ENCODE measurements at places on chromosomes 6 and 20.

- ATAC-seq = no peak
Observed at GRCh38 chr6:169246445-169246844, 7.2 kb downstream of the THBS2 start.

DNA sequence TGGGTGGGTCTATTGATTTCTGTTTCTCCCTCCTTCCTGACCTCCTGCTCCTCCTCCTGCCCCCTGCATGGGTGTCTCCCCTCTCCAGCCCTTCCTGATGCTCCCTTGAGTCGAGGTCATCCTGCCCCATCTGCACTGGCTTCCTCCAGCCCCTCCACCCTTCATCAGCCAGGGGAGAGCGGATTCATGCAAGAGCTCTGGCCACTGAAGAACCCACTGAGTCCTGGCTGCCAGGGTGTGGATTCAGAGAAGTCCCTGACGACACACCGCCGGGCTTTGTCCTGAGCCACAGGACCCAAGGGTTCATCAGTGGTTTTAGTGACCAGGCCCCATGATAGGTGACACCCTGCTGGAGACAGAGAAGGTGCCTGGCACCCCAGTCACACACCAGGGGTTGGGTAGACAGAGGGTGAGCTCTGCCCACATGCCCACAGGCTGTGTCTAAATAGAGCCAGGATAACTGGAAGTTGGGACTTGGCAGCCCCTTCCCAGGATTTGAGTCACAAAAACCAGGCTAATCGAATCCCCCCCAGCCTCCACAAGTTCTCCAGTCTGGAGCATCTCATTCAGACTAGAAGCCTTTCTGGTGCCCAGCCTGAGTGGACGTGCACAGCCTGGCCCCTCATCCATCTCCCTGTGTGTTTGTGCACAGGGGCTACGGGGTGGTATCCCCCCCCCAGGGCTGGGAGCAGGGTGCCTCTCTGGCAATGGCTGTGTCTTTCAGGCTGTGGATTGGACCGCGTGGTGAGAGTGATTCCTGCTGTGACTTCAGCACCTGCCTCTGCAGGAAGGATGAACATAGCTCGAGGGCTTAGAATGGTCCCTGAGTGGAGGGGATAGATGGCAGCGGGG lies 1.2 kb downstream of the GFRA4 start:
- ATAC-seq = no peak

DNA sequence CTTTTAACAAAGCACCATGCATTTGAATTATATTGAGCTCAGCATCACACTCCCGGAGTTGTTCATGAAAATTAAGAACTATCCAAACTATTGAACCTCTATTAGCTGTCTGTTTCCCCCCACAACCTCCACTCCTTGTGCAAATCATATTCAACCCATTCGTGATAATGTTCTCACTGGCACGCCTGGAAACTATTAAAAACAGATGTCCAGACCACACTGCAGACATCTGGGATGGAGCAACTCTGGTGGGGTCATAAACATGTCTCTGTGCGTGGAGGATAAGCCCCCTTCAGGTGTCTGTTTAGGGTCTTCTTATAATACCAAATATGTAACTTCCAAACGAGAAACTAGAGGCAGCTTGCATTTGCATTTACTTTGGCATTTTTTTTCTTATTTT lies 193.7 kb downstream of the TFAP2A start:
- ATAC-seq = no peak

GRCh38 chr6:32382757-32383420 lies 11.2 kb upstream of the TSBP1 start:
- no peak for ATAC-seq

DNA sequence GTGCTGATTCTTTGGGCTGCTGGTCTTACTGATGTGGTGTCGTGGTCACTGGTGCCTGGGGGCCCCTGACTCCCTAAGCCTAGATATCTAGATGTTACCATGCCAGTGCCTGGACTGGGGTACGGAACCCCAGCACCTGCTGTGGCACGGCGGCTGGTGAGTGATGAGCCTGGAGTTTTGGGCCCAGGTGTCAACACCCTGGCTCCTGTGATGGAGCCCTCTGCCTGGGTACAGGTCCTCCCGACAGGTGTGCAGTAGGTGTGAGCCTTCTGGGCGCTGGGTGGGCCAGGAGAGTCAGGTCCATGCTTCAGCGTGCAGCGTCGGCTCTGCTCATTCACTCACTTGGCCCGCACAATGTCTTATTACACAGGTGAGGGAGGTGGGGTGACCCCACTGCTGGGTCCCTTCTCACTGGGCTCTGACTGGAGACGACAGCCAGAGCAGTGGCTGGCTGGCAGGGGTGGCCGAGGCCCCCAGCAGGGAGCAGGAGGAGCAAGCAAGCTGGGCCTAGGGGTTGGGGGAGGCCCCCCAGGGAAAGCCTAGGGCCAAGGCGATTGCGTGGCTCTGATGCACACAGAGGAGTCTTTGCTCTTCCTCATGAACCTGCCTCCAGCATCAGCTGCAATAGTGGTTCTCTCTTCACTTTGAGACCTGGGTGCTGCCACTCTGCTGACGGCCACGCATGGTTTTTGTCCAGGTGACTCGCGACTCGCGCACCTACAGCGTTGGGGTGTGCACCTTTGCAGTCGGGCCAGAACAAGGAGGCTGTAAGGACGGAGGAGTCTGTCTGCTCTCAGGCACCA lies 42.5 kb upstream of the SLC22A1 start:
- no peak for ATAC-seq

DNA sequence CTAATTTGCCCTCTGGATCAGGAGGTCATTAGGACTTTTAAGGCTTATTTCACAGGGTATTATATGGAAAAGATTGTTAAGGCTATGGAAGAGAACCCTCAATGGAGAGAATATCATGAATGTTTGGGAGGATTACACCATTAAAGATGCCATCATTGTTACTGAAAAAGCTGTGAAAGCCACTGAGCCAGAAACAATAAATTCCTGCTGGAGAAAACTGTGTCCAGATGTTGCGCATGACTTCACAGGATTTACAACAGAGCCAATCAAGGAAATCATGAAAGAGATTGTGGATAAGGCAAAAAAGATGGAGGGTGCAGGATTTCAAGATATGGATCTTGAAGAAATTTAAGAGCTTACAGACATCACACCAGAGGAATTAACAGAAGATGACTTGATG lies 798.3 kb upstream of the SLC35B3 start:
- no peak for ATAC-seq

DNA sequence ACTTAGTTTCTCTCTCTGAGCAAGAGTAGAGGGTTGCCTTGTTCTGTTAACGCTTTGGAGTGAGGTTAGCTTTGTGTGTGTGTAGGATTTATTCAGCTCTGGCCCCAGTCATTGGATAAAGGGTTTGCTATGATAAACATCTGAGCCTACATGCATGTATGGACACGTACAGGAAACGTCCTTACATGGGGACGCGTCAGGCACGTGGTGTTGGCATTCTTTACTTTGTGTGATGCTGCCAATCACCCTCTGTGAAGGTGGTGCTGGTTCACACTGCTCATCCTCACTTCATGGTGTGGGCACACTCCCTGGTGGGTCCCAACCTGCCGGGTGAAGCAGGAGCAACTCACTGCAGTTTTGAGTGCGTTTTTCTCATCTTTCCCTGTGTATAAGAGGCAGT lies 53.4 kb upstream of the CD93 start:
- no peak for ATAC-seq

DNA sequence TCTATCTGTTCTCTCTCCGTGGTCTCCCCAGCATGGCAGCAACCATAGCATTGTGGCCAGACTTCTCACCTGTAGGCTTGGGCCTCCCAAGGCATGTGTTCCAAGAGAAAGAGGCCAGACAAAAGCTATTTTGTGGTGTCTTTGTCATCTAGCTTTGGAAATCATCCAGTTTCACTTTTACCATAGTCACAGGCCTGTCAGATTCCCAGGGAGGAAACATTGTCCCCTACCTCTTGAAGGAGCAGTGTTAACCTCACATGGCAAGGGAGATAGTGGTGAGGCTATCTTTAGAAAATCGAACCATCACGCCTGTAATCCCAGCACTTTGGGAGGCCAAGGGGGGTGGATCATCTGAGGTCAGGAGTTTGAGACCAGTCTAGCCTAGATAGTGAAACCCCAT lies 42.3 kb upstream of the RALGAPA2 start:
- ATAC-seq = no peak

Data from stimulated activated memory B cell treated with anti-CD40 and anti-IgM and Interleukin-4, amounts not matched to agents 10 μg/mL and 1 μg/mL and 100 μg/mL, for 72 hours (primary cell).